Bladder microvascular endothelial cell (primary cell): ENCODE measurements at places on chromosomes 3 and 15. TPM values are rescaled to one million over a fixed set of nuclear protein-coding genes. Genes with fewer than 3 reads are reported as not detected.

The ZIC4 gene
- not detected in 2 replicates for total RNA-seq

The STAC gene
- 7.4 and 12.5 TPM in 2 replicates for total RNA-seq

The OSBPL10 gene
- 17.5 and 25.2 TPM in 2 replicates for total RNA-seq

The SAMD7 gene
- not detected in 2 replicates for total RNA-seq
